ENCODE measurements at places on chromosomes 1 and 21. TPM values are rescaled to one million over a fixed set of nuclear protein-coding genes. Genes with fewer than 3 reads are reported as not detected.
A peak's percentile ranks its signal among the peaks of the same experiment; 100 is the strongest.

Gene TBX19
- total RNA-seq = 1.4 TPM

Gene NDC1
- total RNA-seq = 41.8 TPM

Gene GNG12
- 122 TPM for total RNA-seq

Gene DENND2C
- total RNA-seq = 7.9 TPM

Gene SNX7
- 20.9 TPM for total RNA-seq

Gene MAP10
- 1.5 TPM for total RNA-seq

GRCh38 chr21:27648560-27648959 is 681.7 kb upstream of the ADAMTS5 start:
- no peak for DNase-seq
- H3K4me3 ChIP-seq = no peak overlapping the region
- H3K4me1 ChIP-seq = no peaks in the 10 kb centered on the region
- H3K27me3 ChIP-seq = no peaks in the 10 kb centered on the region

DNA sequence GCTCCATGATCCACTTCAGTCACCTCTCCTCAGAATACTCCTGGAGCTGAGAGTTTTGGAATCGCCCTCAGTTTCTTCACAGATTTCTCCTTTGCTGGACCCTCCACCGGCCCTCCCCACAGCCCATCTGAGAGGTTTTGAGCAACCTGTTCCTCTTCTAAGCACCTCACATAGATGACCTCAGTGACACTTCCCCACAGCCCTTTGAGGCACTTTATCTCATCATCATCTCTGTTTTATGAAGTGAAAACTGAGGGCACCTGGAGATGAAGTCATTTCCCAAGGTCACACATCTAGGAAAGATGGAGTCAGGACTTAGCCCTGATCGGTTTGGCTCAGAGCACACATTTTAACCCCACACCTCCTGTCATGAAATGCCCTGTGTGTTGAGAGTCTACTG is 76.8 kb upstream of the ZNF281 start:
- no peak for DNase-seq
- no peak overlapping the region for H3K27ac ChIP-seq
- H3K4me1 ChIP-seq = no peaks in the 10 kb centered on the region
- no peaks in the 10 kb centered on the region for H3K27me3 ChIP-seq

DNA sequence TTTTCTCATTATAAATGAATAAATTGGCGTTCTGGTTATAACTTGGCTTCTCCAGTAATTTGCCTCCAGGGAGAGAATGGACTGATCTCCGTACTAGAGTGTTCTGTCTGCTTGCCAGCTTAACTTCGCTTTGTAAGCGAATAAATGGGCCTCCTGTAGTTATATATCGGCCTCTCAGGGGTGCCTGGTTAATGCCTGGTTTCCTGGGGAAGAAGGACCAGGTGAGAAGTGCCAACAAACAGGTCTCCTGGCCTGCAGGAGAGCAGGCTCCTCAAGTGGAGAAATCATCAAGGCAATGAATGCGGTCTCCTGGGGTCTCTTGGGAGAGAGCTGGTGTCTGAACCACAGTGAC is 107.4 kb upstream of the SERBP1 start:
- H3K4me3 ChIP-seq = no peak overlapping the region
- H3K36me3 ChIP-seq = no peaks in the 10 kb centered on the region
- H3K4me1 ChIP-seq = no peaks in the 10 kb centered on the region
- no peak for DNase-seq

DNA sequence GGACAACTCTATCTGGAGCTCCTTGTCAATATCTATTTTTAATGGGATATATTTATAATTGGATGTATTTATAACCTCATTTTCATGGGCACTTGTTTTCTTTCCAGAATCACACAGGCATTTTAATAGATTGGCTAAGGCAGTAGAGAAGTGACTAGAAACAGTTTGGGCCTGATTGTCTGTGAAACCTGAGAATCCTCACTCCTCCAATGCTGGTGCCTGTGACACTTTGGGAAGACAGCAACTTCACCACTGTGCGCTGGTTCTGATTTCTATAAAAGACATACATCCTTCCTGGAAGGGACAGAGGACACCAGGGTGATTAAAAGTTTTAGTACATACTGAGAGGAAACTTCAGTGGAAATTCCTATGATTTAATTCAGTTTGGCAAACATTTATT is 39.6 kb upstream of the RXRG start:
- no peaks in the 10 kb centered on the region for H3K4me1 ChIP-seq
- no peak for DNase-seq
- H3K27ac ChIP-seq = no peak overlapping the region
- H3K4me3 ChIP-seq = no peak overlapping the region
- no peaks in the 10 kb centered on the region for H3K36me3 ChIP-seq

DNA sequence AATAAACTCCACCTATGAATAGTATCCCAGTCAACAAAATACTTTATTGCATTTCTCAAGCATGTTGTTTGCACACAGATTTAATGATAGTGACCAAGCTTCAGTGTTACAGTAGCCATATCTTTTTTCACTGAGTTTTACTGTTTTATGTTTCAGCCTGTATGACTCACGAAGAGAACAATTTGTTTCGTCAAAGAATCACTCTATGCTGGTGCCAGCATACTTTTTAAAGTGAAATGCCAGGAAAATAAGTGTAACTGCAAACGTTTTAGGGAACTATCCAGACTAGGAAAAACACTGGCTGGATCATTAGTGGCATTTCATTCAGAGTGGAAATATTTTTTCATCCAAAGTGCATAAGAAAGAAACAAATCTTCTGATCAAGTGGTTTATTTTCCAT is 210.8 kb downstream of the COL11A1 start:
- H3K4me1 ChIP-seq = no peaks in the 10 kb centered on the region
- no peak overlapping the region for H3K4me3 ChIP-seq
- DNase-seq = no peak
- no peaks in the 10 kb centered on the region for H3K36me3 ChIP-seq
- no peak overlapping the region for H3K27ac ChIP-seq
- no peaks in the 10 kb centered on the region for H3K27me3 ChIP-seq

DNA sequence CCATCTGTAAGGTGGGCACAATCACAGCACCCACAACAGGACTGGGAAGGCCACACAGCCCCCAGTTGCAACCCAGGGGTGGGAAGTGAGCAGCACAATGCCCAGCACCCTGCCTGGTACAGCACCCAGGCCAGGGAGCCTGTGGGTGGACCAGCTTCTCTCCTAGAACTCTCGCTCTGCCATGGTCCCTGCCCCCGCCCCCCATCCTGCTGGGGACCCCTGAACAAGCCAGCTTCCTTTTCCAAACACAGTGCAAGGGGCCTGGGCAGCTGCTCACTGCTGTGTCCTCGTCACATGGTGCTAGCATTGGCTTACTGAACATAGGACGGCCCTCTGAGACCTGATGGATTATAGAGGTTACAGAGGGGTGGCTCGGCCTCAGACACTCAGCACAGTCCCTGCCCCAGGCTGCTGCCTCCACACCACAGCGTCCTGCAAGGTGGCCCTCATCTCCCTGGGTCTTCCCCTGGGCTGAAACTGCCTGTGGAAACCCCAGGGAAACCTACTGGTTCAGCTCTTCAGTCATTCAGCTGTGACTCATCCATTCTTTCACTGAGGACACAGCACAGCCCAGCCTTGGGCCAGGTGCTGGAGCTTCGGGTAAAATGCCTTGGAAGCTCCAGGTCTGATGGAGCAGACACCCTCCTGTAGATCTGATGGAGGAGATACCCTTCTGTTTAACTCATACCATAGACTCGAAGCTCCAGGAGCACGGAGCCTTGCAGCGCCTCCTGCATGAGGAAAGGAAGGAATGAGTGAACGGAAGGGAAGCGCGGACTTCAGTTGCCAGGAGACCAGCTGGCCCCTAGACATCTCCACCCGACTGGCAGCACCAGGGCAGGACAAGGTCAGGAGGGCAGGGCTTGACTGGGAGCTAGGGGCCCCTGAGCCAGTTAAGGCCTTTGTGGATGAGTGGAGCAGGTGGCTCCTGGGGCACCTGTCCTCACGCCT is 8.1 kb upstream of the PRDM16 start:
- H3K27ac ChIP-seq = no peak overlapping the region
- no peak for DNase-seq
- peaks cover 17% of the 10 kb centered on the region for H3K27me3 ChIP-seq
- H3K36me3 ChIP-seq = no peaks in the 10 kb centered on the region

- no peaks in the 10 kb centered on the region for H3K4me1 ChIP-seq
- no peak for DNase-seq
- peak overlapping the region; percentile 73 for H3K4me3 ChIP-seq
Measured at GRCh38 chr1:84479998-84480397, 932 bp downstream of the RPF1 start.

DNA sequence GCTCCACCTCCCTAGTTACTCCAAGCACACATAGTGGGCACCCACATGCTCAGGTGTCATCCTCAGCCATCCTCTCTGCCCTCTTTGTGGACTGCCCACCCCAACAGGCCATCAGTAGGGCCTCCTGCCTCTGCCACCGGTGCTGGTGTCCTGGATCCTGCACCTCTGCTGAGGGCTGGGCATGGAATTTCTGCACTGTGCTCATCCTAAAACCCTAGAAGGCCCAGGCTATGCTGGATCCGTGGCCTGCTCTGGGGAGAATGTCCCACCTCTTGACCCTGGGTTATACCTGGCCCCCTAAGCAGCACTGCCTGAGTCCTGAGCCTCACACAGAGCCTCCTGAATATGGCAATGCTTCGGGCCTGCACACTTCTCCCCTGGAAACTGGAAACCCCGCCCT is 318.3 kb downstream of the MATN1 start:
- no peak overlapping the region for H3K4me3 ChIP-seq
- no peak overlapping the region for H3K27ac ChIP-seq
- DNase-seq = peak; percentile 1
- no peaks in the 10 kb centered on the region for H3K36me3 ChIP-seq
- H3K4me1 ChIP-seq = no peaks in the 10 kb centered on the region

- no peak overlapping the region for H3K4me3 ChIP-seq
- no peak overlapping the region for H3K27ac ChIP-seq
- H3K27me3 ChIP-seq = no peaks in the 10 kb centered on the region
- DNase-seq = no peak
Measured at GRCh38 chr21:25709684-25710265, 24.9 kb downstream of the ATP5PF start.

GRCh38 chr1:183454377-183454776 is 17.9 kb upstream of the SMG7 start:
- DNase-seq = no peak
- no peaks in the 10 kb centered on the region for H3K27me3 ChIP-seq
- H3K4me3 ChIP-seq = no peak overlapping the region
- no peaks in the 10 kb centered on the region for H3K4me1 ChIP-seq

DNA sequence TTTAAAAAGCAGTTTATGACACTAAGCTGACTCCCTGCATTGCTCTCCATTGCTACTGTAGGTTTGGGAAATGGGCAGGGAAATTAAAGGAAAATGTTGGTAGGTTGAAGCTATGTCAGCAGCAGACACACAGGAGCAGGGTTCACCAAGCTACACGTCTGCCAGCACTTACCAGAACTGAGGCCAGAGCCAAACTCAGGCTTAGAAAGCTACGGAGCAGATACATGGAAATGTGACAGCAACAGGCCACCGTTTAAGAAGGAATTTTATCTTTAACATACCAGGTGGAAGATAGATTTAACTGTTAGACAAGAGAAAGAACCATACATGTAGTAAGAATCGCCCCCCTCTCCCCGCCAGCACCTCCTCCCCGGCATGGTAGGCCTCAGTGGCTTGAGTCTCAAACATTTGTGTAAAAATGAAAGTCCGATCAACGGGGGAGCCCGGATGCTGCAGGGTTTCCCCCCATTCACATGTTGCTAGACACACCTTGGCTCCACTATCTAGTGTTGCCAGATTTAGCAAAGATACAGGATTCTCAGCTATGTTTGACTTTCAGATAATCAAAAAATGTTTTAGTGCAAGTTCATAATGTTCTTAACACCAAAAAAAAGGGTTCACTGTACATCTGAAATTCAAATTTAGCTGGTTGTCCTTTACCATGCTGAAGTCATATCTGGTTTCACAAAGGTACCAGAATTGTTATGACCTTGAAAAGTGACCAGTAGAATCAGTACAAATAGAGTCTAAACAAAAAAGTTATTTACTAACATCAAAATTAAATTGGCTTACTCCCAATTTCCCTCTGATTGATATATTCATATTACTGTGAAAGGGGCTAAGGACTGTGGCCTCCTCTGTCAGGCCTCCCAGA is 6.7 kb downstream of the OR2T11 start:
- no peaks in the 10 kb centered on the region for H3K4me1 ChIP-seq
- no peaks in the 10 kb centered on the region for H3K27me3 ChIP-seq
- H3K27ac ChIP-seq = no peak overlapping the region
- no peaks in the 10 kb centered on the region for H3K36me3 ChIP-seq
- no peak overlapping the region for H3K4me3 ChIP-seq

All from uterus (tissue), 4 donors.